Nephron progenitor cell (in vitro differentiated cells): ENCODE measurements at places on chromosomes 3 and 15.

- DNase-seq = peak; percentile 80
Measured at GRCh38 chr3:40179016-40179415, 130.5 kb upstream of the EIF1B start.

GRCh38 chr3:160057331-160057730 lies 68.7 kb downstream of the IL12A start:
- DNase-seq = no peak

GRCh38 chr15:63905131-63905530 lies 71.4 kb upstream of the HERC1 start:
- no peak for DNase-seq

DNA sequence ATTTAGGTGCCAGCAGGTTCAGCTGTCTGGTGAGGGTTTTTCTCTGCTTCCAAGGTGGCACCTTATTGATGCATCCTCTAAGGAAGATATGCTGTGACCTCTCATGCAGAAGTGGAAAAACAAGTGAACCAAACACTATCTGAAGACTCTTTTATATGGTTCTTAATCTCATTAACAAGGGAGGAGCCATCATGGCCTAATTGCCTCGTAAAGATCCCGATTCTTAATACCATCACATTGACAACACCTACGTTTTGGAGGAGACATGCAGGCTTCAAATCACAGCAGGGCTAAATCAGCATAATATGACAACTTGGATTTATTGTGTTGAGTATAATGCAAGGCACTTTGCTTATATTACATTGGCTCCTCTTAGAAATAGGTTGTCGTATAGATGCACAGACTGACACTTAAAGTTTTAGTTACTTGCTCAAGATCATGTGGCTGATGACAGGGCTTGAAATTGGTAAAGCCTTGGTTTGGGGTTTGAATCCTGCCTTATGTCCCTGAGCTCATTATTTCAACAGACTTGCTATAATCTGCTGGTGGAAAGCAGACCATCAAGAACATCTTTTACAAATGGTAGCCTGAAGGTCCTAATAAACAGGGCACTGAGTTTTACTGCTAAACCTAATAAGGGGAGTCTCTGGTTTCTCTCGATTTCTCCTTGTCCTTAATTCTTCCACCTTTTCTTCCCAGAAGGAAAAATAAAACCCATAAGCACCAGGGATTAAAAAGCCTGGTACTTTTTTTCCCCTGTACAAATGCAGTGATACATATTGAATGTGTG lies 88.2 kb downstream of the PTPRG start:
- no peak for DNase-seq

GRCh38 chr3:61783993-61784718 lies 222.8 kb downstream of the PTPRG start:
- no peak for DNase-seq

DNA sequence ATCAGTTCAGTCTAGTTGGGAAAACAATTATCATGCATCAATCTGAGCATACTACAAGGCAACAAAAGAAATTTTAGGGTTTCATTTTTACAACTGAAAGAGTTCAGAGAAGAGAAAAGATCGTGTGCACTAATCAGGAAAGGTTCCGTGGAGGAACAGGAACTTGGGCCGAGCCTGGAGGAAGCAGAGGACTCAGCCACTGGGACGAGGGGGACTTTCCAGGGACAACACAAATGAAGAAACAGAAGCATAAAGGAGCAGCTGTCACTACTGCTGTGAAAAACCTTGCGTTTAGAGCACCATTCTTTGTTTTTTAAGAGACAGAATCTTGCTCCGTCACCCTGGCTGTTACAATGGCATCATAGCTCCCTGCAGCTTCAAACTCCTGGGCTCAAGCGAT lies 60.5 kb downstream of the MYO1E start:
- DNase-seq = no peak

GRCh38 chr3:169846458-169847193 lies 23.1 kb downstream of the LRRC31 start:
- no peak for DNase-seq

DNA sequence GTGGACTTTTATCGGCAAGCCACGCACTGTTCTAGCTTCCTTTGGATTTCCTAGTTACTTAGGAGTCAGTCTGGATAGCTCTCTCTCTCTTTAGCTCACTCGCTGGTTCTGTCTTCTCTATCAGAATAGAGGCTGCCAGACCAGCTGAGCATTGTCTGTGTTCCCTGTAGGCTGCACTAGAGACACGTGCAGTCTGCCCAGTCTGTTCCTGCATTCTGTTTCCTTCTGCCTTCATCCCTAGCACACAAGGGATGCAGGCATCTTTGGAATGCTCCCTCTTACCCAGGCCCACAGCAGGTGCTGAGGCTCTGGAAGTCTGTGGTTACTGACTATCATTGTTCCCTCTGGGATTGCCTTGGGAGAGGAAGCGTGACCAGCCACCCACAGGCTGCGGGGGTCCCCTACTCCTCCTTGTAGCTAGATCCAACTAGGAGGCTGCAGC lies 322.8 kb downstream of the ZNF621 start:
- no peak for DNase-seq
